Fibroblast of skin of scalp (primary cell): ENCODE measurements at places on chromosomes 5 and 9.

DNA sequence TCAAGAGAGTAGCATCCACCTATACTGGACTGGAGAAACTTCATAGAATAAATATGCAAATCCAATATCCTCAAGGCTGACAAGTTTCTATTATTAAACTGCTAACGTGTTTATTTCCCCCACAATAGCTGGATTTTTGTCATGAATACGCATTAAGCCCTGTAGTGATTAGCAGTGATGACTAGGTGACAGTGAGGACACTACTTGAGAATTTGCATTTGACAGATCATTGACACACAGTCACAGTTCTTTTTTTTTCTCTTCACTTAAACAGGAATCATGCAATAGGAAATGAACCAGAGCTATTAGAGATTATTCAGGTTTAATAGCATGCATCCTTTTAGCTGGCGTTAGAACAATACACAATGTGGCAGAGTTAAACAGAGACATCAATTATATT lies 35.3 kb downstream of the MPDZ start:
- no peak for DNase-seq

GRCh38 chr9:126465977-126466376 lies 139.3 kb downstream of the MVB12B start:
- DNase-seq, result no peak

DNA sequence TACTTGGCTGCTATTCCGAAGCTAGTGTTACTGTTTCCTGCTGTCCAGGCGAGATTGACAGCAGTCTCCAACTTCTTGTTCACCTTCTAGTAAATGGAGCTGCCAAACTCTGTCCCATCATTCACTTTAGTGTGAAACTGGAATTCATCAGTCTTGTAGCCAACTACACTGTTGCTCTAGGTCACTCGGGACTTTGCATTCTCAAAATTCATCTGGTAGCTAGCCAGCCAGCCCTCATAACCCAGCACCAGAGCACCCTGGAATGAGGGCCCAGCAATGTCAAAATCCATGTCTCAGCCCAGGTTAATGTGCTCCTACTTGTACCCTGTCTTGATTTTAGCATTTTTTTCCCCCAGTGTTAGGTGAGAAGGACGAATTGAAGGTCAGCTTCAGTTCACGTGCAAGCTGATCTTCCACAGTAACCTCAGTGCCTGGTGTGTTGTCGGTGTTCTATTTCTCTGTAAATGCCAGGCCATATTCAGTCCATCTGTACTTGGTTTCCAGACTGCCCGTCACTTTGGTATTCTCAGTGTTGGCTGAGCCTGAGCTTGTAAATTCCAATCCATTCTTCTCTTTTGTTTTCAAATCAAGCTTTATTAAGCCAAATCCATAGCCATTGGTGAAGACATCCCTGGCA lies 28.9 kb downstream of the ZNF169 start:
- DNase-seq, result no peak

- no peak for DNase-seq
Observed at GRCh38 chr9:128392302-128393144, 21.3 kb downstream of the URM1 start.

- no peak for DNase-seq
Observed at GRCh38 chr5:97041239-97041638, 101.2 kb downstream of the LIX1 start.

DNA sequence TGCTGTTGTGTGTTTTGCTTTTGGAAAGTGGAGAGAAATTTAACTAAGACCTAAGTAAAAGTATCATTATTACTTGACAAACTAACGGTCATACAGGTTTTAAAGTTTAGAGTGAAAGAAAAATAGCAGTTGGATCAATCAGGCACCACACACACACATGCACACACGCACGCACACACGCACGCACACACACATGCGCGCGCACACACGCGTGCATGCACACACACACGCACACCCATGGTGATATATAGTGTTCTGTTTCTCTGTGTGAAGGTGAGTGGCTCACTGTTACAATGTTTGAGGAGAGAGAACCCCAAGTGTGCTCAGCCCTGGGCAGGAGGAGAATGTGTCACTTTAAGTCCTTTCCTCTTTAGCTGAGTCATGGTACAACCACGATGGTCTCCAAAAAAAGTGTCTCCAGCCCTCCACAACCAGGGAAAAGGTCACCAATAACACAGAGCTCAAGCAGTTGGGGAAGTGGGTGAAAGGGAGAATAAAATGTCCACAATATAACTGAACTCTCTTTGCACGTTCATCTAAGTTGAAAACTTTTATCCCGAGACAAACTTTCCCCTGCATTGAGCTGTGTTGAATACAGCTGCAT lies 3.2 kb downstream of the ZNF366 start:
- DNase-seq, result peak; percentile 71

- peak; percentile 80 for DNase-seq
Observed at GRCh38 chr9:131349881-131350563, 43.9 kb upstream of the PRRC2B start.

DNA sequence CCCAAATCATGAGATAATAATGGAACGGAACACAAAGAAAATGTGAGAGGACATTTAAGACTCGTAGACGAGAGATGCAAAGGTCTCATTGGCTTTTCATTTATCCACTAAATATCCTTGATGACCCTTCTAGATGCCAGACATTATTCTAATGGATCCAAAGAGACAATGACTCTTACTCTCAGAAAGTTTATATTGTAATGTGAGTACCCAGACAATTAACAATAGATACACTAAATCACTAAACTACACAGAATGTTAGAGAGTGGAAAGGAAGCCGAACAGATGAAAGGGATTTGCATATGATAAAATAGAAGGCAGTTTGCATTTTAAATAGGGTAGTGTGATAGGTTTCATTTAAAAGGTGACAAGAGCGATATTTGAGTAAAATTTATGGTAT lies 973.3 kb downstream of the TAF11L14 start:
- no peak for DNase-seq

- peak; percentile 86 for DNase-seq
Observed at GRCh38 chr5:96662725-96663518, 746 bp downstream of the CAST start.

- no peak for DNase-seq
Observed at GRCh38 chr9:72478966-72479365, 42.4 kb upstream of the TMC1 start.
